ENCODE measurements at places on chromosomes 6 and 20.

GRCh38 chr20:37453288-37453687, 67.8 kb upstream of the NNAT start:
- DNase-seq: no peak

DNA sequence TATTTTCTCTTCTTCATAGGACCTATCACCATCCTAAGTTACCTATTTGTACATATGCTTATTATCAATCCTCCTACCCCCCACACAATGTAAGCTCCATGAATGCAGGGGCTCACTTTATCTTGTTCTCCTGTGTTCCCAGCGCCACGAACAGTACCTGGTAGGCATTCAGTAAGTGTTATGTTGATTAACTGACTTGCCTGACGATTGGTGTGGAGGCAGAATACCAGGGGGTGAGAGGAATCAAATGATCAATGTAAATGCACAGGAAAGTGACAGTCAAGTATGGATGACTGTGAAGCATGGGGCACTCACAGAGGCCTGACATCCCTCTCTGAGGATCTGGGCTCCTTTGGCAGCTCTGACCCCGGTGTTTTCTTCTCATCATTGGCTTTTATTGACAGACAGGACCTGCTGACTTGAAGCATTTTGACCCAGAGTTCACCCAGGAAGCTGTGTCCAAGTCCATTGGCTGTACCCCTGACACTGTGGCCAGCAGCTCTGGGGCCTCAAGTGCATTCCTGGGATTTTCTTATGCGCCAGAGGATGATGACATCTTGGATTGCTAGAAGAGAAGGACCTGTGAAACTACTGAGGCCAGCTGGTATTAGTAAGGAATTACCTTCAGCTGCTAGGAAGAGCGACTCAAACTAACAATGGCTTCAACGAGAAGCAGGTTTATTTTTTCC, 6.1 kb upstream of the IFT52 start:
- DNase-seq: peak; percentile 74

DNA sequence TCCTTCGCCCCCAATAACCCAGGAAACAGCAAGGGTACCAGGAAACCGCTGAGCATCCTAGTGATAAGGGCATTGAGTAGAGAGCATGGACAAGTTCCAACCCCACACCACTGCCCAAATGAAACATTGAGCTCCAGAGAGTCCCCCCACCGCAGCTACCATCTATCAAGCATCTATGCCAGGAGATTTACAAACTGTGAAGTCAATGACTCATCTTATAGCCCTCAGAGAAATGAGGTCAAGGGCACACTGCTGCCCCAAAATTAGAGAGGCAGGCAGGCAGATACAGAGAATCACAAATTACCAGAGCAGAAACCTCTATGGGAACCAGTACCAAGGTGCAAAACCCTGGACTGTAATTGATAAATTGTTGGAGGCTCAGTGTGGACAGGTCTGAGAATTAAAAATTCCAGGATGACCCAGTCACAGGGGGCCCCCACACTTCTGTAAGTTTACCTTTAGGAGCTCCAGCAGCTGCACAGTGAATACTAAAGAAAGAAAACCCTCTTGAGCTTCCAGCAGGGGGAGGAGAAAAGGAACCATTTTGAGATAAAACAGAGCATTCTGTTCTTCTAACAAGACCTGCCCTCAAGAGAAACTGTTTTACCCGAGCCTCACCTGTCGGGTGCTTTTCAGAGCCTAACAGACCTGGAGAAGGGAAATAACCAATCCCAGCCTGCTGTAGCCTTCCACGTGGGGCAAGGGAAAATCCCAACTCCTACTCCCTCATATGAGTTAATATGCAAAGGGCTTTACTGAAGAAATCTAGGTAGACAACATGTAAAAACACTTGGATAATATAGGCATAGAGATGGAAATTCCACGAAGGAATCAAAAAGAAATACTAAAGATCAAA, 118.0 kb upstream of the ARID1B start:
- DNase-seq: no peak

GRCh38 chr6:92840246-92840930, 579.0 kb downstream of the EPHA7 start:
- DNase-seq: no peak

GRCh38 chr6:28985462-28986164, 19.5 kb downstream of the ZNF311 start:
- DNase-seq: peak; percentile 97

GRCh38 chr6:119533603-119534279, 184.2 kb upstream of the MAN1A1 start:
- DNase-seq: no peak

GRCh38 chr20:49519777-49520359, 37.4 kb upstream of the KCNB1 start:
- DNase-seq: no peak

GRCh38 chr20:11231742-11232648, 558.2 kb upstream of the JAG1 start:
- DNase-seq: no peak

GRCh38 chr20:19867940-19868371, 109.9 kb downstream of the RIN2 start:
- DNase-seq: no peak

GRCh38 chr6:78867370-78868040, at the start of gene IRAK1BP1:
Gene IRAK1BP1 (plus strand): TSS chr6:78867551. CDS start chr6:78867577, 26 bp downstream.
- DNase-seq: peak; percentile 75

DNA sequence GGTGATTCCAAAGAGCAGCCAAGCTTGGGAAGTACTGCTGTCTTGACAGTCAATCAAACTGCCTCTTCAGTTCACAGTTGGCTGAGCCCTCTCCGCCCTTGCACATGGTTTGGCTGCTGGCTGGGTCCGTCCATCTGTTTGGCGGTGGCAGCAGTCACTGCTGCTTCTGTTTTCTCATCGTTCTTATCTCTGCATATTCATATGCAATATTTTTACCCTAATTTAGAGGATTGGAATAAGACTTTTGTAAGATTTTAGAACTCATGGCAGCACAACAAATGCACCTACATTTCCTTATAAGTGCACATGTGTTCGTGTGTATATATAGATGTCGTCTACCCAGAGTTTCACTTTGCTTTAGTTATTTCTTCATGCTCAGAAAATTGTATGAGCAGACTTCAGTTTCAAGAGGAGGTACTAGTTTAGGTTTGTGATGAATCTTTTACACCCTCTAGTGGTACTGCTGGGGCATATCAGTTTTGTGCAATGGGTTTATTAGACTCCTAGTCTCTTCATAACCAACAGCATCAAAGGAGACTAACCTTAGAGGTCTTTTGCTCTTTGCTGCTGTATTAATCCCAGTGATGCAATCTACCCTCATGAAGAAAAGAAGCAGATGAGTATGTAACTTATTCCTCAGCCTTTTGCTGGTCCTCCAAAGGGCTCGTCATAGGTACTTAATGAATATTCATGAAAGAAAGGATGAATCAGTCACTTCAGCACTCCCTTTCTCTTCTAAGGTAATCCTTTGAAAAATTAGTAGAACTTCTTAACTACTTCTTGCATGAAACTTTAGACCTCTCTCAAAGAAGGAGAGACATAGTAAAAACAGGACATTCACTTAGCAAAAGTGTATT, 44.3 kb downstream of the KHDC1L start:
- peak; percentile 39 for DNase-seq

DNA sequence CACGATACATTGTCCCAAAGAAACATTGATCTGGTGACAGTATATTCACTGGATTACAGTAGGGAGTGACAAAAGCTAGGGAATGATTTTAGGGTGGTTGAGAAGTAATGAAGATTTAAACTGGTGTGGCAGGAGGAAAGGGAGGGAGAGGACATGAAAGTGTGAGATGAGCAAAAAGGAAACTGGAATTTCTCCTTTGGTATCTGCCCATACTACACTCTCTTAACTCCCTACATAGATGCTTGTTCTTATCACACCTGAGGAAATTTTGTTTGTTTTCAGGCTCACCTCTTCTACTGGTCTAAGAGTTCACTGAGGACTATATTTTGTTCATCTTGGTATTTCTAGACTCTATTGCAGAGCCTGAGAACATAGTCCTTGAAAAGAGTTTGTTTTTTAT, 44.9 kb upstream of the CEP162 start:
- no peak for DNase-seq

DNA sequence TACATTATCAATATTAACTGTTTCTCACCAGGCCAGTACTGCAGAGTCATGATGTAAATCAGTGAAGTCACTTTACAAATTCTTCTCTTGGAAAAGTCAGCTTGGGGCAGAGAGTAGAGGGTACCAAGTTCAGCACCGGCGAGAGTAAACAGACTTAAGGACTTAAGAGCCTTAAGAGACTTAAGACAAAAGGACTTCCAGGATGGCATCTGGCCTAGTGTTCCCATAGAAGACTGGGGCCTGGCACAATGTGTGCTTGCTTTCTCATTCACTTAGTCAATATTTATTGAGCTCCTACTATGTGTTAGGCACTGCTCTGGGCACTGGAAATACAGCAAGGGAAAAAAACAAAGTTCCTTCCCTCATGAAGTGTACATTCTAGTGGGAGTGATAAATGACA, 1.4 kb upstream of the SNPH start:
- DNase-seq: no peak

Measured in HepG2 (cell line).